Spinal cord (tissue), 10 donors: ENCODE measurements at places on chromosomes 4 and X.

GRCh38 chr4:13980317-13981310, 353.1 kb upstream of the BOD1L1 start:
- no peak for DNase-seq

GRCh38 chrX:36434522-36434921, 515.0 kb downstream of the CFAP47 start:
- no peak for DNase-seq

DNA sequence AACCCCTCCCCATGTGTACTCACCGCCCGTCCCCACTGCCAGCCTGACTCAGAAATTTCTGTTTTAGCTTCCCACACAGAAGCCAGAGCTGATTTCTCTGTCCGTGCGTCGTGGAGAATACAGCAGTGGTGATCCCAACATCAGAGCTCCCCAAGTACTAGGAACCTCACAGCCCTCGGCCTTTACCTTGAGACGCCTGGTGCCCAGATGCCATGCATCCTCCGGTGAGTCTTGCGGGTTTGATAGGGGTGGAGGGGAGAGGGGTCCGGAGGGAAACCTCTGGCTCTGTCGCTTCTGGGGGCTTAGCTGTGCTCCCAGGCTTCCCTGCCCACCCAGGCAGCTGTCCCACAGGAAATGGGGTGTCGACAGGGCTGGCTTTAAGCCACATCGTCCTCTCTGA, 2.1 kb downstream of the LOC101059915 start:
- no peak for DNase-seq

DNA sequence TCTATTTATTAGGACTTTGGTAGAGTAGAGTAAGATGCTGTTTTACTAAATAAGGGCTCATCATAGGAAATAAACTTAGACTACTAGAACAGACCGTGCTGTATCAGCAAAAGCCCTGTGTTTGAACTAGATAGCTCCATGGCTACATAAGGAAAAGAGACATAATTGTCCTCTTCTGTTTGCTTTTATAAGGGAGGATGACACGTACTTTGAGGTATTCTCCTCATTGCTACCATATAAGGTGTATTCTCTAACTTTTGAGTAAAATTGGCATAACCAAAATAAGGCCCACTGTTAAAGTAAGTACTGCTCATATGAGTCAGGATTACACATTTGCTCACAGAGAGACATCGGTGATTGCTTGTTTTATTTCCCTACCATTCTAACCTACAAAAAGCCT, 64.3 kb downstream of the PDLIM5 start:
- DNase-seq = no peak

DNA sequence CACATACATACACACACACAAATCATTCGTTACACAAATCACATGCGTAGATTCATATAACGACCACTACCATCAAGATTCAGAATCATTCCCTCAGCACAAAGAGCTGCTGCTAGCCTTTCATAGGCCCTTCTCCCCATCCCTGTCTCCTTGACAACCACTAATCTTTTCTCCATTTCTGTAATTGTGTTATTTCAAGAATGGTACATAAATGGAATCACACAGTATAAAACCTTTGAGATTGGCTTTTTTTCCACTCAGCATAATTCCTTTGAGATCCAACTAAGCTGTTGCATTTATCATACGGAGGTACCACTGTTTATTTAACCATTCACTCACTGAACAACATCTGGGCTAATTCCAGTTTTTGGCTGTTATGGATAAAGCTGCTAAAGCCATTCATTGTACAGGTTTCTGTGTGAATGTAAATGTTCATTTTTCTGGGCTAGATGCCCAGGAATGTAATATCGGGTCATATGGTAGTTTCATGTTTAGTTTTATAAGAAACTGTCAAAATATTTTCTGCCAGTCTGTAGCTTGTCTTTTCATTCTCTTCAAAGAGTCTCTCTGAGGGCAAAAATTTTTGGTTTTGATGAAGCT, 64.1 kb downstream of the USP11 start:
- no peak for DNase-seq

DNA sequence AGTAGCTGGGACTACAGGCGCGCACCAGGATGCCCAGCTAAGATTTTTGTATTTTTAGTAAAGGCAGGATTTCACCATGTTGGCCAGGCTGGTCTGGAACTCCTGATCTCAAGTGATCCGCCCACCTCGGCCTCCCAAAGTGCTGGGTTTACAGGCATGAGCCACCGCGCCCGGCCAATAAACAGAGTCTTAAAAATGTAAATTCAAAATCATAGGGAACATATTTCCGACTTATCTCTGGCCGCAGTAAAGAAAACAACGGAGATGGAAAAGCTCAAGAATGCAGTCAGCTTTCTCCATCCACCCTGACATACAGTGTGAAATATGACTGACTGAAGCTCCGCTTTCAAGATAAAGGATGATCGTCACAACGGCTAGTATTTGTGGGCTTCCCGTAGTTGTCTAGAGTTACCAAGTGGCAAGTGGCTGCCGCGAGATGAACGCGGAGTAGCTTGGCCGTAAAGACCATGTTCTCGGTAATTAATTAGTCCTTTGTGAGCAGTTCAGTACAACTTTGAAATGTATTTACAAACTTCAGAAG, 495.1 kb upstream of the FAT1 start:
- DNase-seq = no peak

GRCh38 chrX:125398959-125399440, 79.3 kb downstream of the TEX13C start:
- no peak for DNase-seq

- DNase-seq = no peak
Observed at GRCh38 chr4:156326246-156326645, 372.6 kb upstream of the CTSO start.

- DNase-seq = no peak
Observed at GRCh38 chrX:118484216-118484903, 11.3 kb upstream of the DOCK11 start.

DNA sequence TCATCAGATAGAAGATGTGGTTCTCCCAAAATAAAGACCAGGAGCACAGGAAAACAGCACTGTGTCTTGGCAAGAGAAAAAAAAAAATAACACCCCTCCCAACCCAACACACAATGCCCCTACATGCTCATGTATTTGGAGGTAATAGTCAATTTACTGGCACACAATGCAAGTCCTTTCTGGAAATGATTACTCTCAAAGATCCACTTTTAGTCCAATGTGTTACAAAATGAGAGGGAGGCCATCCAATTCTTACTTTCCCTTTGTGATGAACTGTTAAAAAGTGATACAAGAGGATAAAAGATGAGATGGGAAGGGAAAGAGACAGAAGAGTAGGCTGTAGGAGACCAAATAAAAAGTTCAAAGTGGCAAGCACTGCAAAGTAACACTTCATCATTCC, 180.3 kb upstream of the DKK2 start:
- DNase-seq = no peak

DNA sequence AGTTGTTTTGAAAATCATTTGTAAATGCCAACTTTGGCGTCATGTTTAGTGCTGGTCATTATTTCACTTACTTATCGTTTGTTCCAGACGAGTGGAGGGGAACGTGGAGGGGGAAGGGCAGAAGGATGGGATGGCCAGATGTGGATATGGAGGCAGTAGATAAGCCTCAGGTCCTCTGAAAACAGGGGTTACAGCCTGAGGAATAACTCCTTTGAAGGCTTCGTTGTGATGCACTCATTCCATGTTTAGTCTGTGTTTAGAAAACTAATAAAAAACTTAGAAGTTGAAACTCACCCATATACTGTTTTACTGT, 1.1 kb downstream of the MOB1B start:
- peak; percentile 11 for DNase-seq

DNA sequence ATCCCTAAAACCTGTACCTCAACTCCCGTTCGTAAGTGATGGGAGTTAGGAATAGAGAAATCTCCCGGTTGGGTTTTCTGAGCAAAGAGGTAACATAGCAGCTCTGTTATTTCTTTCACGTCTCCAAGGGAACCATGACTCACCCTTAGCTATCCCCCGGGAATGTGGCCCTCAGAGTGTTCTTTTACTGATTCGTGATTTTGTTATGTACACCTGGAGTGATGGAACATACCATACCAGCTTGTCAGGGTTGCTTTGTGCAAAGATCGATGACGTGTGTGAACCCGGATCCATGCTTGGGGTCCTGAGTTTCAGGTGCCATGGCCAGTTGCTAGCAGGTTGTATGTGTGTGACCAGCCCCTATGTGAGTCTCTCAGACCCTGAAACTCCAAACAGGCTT, 52.6 kb downstream of the HPRT1 start:
- DNase-seq = no peak

DNA sequence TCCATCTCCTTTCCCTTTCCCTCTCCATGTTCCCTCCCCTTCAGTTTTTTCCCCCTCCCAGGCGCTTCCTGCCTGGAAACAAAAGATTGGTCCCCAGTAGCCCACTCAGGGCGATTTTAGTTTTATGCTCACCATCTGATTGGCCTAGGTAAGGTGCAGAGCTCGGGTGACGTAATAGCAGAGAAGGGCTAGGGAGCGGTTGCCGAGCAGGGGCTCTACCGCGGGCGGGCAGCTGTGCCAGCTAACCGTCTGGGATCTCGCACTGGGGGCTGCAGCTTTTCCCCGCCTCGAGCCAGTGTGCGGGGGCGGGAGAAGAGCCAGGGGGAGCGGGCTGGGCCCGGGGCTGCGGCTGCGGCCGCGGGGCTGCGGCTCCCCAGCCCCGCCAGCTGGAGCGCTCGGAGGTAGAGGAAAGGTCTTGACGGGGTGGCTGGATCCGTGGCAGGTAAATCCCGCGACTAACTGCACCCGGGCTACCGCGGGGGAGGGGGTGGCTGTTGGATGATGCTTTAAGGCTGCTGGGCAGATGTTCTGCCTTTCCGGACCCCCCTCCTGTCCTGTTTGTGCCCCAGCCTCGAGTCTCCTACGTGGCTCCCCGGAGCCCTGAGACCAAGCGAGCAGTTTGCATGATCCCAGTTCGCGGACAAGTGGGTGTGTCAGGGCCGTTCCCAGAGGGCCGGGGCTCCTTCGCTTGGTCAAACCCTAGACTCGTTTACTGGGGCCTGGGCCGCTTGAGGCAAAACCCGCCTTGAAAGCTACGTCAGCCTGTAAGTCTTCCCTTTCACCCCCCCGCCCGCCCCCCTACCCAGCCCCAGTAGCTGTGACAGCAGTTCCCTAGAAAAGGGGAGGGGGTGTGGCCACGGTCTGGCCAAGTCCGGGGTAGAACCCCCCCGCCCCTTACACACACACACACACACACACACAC, at the start of gene PAK3:
PAK3 (plus strand) TSS at position 218 of the 922 bp plus-strand sequence. CDS start 26,913 bp downstream, outside the sequence.
- DNase-seq = peak; percentile 76

DNA sequence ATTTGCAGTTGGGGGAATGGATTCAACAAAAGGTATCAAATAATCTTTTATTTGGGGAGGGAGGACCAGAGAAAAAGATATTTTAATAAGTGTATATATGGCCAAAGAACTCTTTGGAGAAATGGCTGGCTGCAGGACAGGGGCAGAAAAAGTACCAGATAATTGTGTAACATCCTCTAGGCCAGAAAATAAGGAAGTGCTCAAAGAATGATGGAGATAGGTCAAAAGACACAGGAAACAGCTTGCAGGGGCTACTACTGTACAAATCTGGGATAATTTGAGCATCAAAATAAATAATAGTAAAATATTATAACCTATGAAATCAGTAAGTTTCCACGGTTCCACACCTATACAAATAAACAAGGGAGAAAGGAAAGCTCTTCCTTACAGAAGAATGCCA, 34.8 kb downstream of the KLHL5 start:
- DNase-seq = no peak

- DNase-seq = no peak
Observed at GRCh38 chr4:181281451-181281850, 961.8 kb upstream of the TENM3 start.

GRCh38 chrX:12906046-12906761, at the start of gene TLR8:
TLR8 (plus strand) TSS chrX:12906620; CDS start chrX:12906707, 87 bp downstream.
- DNase-seq = no peak

GRCh38 chrX:136159611-136160025, 12.3 kb downstream of the FHL1 start:
- DNase-seq = no peak

DNA sequence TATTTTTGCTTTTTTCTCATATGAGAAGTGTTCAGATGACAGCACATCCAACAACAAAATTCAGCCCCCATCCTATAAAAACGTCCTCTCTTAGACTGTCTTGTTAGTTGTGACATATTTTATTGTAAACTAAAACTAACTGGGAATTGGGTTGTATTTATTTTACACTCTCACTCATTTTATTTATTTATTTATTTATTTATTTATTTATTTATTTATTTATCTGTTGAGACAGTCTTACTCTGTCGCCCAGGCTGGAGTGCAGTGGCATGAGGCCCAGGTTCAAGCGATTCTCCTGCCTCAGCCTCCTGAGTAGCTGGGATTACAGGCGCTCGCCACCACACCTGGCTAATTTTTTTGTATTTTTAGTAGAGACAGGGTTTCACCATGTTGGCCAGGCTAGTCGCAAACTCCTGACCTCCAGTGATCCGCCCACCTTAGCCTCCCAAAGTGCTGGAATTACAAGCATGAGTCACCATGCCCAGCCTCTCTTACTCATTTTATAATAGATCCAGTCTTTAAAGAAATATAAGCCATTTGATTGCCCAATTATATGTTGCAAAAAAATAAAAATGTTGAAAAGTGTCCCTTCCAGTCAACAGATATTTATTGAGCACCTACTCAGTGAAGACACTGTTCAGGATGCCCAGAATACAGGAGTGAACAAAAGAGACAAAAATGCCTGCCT, 44.6 kb downstream of the PALLD start:
- DNase-seq = no peak

GRCh38 chr4:79882806-79883205, 190.2 kb downstream of the ANTXR2 start:
- DNase-seq = no peak

- no peak for DNase-seq
Observed at GRCh38 chr4:72451349-72451748, 117.7 kb downstream of the ADAMTS3 start.

DNA sequence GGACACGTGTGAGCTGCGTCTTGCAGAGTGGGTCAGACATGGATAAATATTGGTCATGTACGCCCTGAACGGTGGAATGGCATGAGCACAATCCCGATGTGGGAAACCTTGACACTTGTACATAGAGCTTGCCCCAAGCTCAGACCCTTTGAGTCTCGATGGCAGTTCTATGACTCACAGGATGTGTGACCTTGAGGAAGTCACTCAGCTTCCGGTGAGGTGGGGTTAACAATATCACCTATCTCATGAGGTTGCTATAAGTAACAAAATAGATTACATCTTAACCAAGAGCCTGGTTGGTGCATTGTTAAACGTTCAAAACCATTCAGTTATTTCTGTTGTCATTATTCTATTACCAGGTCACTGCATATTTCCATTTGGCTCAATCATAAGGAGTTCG, 109.1 kb upstream of the TBL1X start:
- no peak for DNase-seq

GRCh38 chr4:111921714-111922113, 223.5 kb upstream of the FAM241A start:
- DNase-seq = no peak

- DNase-seq = no peak
Observed at GRCh38 chr4:182600856-182601255, 316.3 kb downstream of the DCTD start.

GRCh38 chr4:84498935-84499623, at the start of gene NKX6-1:
NKX6-1 (minus strand) TSS chr4:84499292; CDS start chr4:84498228, 1,064 bp downstream.
- DNase-seq = peak; percentile 71

DNA sequence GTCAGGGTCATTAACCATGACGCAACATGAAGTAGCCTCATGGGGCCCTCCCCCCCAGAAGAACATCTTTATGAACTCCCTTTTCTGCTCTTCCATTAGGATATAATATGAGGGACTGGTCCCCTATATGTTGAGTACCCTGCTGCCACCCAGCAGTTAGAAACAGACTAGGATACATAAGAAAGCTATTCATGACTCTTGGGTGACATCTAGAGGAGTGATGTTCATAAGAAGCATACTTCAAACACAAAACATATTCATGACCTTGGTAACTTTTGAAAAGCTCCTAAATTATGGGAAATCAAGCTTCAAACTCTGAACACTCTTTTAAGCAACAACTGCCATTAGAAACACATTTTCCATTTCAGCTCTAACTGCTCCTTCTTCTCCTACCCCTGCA, 155.2 kb upstream of the SPIN4 start:
- DNase-seq = peak; percentile 14
